ENCODE measurements at places on chromosomes 5 and 9.

DNA sequence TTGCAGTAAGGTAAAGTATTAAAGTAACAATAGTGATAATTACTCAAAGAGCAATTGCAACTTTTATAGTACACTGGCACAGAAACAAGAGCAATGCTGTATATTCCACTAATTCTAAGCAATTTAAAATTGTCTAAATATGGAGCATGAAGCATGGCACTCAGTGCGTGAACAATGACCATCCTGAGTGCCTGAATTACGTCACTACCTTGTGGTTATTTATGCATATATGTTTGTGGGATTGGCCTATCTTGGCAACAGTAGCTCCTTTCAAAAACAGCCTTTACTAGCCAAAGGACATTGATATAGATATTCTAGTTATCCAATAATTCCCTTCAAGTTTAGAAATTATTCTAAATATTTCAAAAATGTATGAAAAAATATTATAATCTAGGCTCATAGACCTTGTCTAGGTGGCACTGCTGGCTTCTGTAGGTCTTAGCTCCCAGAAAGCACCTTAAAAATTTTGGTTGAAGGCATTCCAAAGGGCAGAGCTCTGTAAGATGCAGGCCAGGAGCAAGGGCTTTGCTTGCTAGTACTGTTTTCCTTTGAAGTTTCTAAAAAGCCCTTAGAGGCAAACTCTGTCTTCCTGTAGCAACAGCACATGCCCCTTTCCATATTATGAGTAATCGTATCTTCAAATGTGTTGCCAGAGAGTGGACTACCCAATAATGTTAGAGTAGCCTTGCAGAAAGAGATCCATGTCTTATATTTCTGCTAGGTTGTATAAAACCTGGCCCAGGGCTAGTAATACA is 719.3 kb downstream of the NR2F1-AS1 start:
- DNase-seq = no peak

DNA sequence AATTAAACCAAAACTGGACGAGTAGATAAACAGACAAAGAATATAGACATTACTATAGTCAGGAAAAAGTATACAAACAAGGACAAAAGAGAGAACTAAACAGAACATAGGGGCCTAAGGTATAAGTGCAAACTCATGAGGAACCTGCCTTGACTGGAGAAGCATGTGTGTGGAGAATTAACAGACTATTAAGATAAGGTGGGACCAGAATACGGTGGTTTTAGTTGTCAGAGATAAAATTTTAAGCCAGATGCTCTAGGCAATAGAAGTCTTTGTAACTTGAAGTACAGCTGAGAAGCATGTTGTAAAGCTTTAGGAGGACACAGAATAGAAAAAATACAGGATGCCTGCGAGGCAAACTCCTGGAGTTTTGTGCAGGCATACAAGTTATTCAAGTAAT is 707.1 kb downstream of the PTPRD start:
- DNase-seq = no peak

GRCh38 chr5:172379481-172379880 is 74.8 kb downstream of the SH3PXD2B start:
- no peak for DNase-seq

- no peak for DNase-seq
Measured at GRCh38 chr5:10801931-10802666, 41.1 kb upstream of the DAP start.
